ENCODE measurements at places on chromosomes 6 and 20. TPM values are rescaled to one million over a fixed set of nuclear protein-coding genes. Genes with fewer than 3 reads are reported as not detected.

ECT2L gene
- 1.6 TPM for total RNA-seq

DYNLT2 gene
- 0.66 TPM for total RNA-seq

SFTA2 gene
- not detected for total RNA-seq

RGS17 gene
- total RNA-seq = 0.16 TPM

SLC24A3 gene
- 1.3 TPM for total RNA-seq

IL17F gene
- total RNA-seq = not detected

PDYN gene
- total RNA-seq = not detected

SIRPD gene
- total RNA-seq = not detected

MYBL2 gene
- total RNA-seq = 0.44 TPM

Measured in left ventricle myocardium inferior (tissue), 1 donor.